ENCODE measurements at places on chromosomes 2 and 18.

GRCh38 chr2:5689750-5690149, 2.4 kb upstream of the SOX11 start:
- DNase-seq, result no peak

DNA sequence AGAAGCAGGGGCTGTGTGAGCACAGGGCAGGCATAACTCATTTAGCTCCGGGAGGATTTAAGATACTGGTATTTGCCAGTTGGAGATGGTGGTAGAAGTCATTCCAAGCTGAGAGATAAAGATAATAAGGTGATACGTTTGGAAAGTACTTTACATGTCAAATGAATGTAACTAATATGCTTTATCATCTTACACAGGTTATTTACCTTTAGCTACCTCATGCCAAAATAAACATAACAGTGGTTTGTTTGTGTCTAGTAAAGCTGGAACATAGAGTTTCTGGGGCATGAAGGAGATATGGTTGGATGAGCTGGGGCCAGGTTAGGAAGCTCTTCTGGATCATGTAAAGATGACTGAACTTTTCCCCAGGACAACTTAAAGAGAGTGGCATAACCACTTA, 126.9 kb upstream of the PIK3C3 start:
- DNase-seq, result no peak

DNA sequence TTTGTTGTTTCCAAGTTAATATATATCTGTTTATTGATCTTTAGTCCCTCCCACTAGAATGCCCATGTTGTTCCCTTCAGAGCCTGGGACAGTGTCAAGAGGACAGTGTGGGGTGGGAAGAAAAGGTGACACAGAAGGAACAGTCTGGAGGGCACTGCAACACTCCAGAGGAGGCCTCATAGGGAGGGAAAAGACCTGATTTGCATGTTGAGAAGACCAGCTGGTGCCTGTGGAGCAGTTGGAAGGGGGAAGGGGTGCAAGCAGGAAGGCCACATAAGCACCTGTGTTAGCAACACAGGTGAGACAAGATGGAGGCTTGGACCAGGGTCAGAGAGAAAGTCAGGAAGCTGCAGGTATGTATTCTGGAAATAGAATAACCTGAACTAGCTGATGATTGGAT, 48.1 kb upstream of the FHOD3 start:
- no peak for DNase-seq

- DNase-seq, result no peak
These were observed 183.9 kb downstream of the DNER start for GRCh38 chr2:229530434-229530833.

- no peak for DNase-seq
These were observed 86.8 kb downstream of the METTL8 start for GRCh38 chr2:171346723-171347557.

DNA sequence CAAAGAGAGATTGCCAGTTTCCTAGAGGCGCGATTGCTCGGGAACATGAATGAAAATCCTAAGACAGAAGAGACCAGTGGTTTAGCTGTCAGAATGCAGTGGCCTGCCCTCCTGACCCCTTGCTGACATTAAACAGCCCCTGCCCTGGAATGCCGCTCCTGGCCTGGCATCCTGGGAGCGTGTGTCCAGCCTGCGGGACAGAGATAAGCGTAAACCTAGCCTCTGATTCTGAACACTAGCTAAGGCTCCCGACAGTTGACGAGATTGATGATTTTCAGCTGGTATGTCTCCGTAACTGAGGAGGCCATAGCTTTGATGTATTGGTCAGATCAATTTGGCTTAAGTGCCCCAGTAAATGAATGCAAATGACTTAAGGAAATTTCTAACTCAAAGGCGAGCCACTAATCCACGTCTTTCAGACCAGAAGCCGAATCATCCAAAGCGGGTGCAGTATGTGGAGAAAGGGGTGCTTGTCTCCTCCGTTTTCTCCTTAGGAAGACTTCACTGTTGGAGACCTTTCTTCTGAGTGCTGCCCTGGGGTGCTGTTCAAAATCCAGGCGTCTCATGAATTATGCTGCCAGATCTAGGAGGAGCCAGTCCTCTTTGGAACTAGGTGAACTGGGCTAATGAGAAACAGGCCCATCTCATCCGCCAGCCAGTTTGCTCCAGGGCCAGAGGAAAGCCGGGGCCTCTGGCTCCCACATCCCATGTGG, 142.5 kb upstream of the L3MBTL4 start:
- no peak for DNase-seq

DNA sequence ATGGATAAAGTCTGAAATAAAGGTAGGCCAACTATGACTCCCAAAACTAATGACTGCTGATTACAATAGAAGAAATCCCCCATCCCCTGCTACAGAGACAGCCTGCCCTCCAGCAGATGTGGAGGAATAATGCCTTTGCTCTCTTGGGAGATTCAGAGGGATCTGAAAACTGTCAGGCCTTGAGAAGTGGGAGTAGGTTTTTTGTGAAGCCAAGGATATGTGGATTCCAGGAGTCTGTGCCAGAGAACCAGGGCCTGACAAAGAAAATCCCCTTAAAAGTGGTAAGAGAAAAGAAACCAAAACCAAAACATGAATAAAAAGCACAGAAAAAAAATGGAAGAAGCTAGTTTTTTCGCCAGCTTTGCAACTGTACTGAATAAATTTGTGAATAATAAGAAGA, 397.6 kb downstream of the ZNF521 start:
- no peak for DNase-seq

DNA sequence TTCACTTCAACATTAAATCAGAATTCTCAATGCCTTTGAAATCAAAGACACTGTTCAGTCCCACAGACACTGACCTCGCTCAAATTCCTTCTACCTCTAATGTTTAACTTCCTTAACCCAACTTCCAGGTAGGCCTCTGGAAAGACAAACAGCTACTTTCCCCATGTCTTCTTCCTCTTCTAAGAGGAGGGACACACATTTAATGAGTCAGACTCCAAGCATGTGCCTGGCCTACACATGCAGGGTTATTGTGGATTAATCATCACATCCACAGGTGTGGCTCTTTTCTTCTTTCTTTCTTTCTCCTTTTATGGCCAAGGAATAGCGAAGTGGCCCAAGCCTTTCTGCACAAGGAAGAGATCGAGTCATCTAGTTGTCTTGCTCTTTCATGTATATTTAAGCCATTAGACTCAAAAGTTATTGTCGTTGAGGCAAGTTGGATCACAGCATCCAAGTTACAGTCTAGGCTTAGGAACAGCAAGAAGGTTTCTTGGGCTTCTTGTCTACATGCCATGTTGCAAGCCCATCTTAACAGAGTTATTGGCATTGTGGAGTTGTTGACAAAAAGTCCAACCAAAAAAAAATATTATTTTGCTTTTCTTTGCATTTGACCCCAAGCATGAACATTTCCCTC, 387.8 kb downstream of the IRS1 start:
- DNase-seq, result no peak

DNA sequence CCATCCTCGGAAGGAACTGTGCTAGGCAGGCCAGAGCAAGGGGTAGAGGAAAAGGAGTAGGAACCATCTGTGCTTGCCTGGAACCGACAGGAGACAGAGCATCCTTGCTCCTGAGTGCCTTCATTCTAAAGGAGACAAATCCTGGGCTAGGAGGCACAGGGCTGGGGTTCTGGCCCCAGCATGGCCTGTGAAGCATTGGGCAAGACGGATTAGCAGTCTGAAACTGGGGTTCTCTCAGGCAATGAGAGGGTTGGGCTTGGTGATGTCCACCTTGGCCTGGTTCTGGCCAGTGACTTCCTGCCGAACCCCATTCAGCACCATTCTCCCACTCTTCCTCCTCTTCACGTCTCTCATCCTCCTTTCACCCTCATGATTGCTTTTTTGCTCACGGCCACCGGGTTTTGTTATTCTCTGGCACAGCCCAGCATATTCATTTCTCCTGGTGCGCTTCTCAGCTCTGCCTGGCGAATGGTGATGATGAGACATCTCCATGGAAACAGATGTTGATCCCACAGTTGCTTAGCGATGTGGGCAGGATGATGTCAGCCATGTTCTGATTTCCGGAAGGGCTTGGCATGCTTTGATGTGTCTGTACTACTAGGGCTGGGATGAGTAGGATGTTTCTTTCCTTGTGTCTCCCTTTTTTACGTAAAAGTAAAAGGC, 127.7 kb downstream of the CAPN13 start:
- no peak for DNase-seq

GRCh38 chr2:215401896-215402379, 33.9 kb downstream of the FN1 start:
- no peak for DNase-seq

DNA sequence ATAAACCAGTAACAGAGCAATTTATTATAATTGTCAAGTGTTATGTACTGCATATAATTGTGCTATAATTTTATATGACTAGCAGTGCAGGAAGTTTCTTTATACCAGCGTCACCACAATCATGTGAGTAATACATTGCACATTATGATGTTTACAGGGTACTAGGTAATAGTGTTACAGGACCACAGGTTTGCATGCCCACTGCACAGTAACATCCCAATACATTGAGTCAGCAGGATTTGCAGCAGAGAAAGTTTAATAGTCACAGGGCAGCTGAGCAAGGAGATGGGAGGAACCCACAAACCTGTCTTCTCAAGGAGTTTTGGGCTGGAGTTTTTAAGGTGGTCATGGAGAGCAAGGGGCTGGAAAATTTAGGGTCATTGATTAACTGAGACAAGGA, 1042.9 kb upstream of the ACVR2A start:
- no peak for DNase-seq

- DNase-seq, result no peak
These were observed 77.1 kb upstream of the CDC42EP3 start for GRCh38 chr2:37748541-37748940.

GRCh38 chr2:175837046-175837445, 165.0 kb downstream of the LNPK start:
- DNase-seq, result no peak

DNA sequence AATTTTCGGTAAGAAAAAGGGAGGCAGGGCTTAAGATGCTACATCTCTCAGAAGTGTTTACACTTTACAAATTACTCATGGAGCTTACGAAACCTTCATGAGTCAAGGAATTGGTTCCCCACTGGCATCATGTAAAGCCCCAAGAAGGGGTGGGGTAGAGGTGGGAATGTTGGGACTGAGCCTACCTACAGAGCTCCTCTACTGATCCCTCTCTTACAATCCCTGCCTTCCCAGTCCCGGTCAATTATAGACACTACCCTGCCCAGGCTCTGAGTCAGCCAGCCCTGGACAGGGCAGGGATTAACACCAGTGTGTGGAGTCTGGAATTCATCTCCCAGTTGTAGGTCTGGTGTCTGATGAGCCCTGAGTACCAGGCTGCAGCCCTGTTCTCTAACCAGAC, 248.9 kb downstream of the PAX3 start:
- no peak for DNase-seq

GRCh38 chr18:48161191-48161910, 230.9 kb upstream of the SMAD2 start:
- peak; percentile 48 for DNase-seq

DNA sequence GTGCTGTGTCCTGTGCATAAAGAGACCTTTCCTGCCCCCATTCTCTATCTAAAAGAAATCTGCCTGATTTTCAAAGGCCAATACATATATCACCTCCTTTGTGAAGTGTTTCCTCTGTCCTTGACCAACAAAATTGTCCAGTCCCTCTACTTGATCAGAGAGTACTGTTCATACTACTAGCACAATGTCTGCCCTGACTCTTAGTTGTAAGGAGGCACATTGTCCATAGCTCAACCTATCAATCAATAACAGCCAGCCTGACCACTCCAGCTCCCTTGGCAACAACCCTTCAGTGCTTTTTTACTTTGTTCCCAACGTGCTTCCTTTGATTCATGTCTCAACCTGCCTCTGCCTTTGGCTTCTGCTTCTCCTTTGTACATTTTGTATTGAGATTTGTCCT, 398.9 kb downstream of the TRIB2 start:
- DNase-seq, result no peak

DNA sequence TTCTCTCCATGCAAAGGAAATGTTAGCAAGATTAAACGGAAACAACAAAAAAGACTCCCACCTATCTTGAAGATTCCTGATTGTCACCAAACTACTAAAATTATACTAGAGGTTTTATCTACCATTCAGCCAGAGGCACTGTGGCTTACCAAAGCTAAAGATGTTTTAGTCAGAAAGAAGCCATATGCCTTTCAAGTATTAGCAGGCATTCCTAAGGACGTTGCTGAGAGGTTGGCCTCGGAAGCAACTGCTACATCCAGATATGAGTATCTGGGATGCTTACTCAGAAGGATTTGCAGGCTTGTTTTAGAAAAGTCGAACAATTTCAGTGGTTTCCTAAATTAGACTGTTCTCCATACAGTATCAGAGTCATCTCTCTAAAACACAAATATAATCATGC, 88.3 kb upstream of the UBE2E3 start:
- DNase-seq, result no peak

DNA sequence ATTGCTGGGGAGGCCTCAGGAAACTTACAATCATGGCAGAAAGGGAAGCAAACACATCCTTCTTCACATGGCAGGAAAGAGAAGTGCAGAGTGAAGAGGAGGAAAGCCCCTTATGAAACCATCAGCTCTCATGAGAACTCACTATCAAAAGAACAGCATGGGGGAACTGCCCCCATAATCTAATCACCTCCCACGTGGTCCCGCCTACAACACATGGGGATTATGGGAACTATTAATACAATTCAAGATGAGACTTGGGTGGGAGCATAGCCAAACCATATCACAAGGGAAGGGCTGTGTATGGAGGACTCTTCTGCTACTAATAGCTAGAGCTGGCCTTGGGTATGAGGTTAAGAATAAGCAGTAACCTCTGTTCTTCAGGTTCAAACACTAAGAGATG, 8.8 kb upstream of the SETBP1 start:
- DNase-seq, result no peak

GRCh38 chr2:73253400-73253799, 19.3 kb downstream of the CCT7 start:
- DNase-seq, result no peak

DNA sequence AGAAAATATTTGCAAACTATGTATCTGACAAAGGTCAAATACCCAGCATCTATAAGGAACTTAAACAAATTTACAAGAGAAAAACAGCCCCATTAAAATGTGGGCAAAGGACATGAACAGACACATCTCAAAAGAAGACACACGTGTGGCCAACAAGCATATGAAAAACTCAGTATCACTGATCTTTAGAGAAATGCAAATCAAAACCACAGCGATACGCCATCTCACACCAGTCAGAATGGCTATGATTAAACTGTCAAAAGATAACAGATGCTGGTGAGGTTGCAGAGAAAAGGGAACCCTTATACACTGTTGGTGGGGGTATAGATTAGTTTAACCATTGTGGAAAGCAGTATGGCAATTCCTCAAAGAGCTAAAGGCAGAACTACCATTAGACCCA, 64.3 kb upstream of the RBMS1 start:
- no peak for DNase-seq

DNA sequence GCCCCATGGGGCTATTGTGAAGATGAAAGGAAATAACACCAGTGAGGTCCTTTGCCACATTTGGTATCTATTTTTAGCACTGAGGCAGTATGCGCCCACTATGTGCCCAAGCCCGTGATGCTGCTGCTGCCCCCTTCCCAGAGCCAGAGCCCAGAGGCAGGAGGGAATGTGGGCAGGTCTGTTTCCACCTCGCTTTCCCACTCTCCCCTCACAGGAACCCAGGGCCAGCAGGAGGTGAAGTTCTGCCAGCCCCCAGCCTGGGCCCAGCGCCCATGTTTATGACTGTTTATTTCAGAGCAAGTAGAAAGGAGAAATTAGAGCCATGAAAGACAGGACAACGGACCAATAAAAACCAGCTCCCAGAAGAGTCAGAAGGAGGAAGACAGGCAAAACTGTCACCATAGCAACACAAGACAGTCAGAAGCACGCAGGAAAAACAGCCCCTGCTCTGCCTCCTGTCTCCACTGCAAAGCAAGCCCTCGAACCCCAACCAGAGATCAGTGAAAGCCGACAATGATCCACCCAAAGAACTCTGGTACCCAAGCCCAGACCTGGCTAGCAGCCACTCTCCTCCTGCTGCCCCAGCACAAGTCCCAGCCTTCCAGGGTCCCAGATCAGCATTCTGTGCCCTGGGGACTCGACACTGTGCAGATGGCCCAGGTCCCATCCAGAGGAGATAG, 1.4 kb downstream of the CYRIA start:
- DNase-seq, result no peak
